ENCODE measurements at places on chromosomes 6 and 20.

DNA sequence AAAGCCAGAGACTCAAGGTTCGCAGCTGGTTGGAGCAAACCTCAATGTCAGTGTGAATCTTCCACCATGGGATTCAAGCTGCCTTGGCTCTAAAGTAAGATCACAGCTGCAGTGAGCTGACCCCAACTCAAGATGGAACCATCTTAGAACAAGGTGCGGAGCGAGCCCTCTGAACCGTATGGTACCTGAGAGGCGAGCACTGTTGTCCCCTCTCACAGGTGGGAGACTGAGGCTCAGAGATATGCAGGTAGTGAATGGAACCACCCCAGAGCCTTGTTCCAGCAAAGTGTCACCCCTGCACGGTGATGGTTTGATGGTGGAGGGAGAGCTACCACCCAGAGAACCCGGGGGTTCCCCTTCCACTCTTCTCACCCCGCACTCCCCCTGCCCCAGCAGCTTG lies 52.5 kb downstream of the BMP7 start:
- DNase-seq = no peak

- DNase-seq = no peak
These were observed 39.0 kb downstream of the NCOA3 start for GRCh38 chr20:47540443-47541354.

DNA sequence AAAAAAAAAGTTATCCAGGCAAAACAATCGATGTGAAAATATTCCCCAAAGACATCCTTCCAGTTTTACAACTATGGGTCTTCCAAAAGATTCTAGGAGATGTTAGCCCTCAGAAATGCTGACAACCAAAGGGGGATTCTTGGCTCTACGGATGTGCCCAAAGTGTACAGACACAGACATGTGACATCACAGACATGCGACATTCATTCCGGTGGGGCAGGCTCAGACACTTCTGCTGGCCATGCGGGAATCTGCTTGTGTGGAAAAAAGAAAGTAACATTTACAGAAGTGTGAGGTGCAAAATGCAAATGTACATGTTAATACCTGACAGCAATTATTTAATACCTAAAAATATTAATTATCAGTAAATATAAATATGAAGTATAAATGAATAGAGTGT lies 268.6 kb downstream of the FOXC1 start:
- DNase-seq = no peak

- no peak for DNase-seq
These were observed 172.8 kb downstream of the TRIM27 start for GRCh38 chr6:28750926-28751458.

GRCh38 chr20:45911486-45912343 lies at the start of gene PLTP:
PLTP (minus strand) TSS chr20:45912155; CDS start chr20:45911452, 703 bp downstream.
- peak; percentile 24 for DNase-seq

DNA sequence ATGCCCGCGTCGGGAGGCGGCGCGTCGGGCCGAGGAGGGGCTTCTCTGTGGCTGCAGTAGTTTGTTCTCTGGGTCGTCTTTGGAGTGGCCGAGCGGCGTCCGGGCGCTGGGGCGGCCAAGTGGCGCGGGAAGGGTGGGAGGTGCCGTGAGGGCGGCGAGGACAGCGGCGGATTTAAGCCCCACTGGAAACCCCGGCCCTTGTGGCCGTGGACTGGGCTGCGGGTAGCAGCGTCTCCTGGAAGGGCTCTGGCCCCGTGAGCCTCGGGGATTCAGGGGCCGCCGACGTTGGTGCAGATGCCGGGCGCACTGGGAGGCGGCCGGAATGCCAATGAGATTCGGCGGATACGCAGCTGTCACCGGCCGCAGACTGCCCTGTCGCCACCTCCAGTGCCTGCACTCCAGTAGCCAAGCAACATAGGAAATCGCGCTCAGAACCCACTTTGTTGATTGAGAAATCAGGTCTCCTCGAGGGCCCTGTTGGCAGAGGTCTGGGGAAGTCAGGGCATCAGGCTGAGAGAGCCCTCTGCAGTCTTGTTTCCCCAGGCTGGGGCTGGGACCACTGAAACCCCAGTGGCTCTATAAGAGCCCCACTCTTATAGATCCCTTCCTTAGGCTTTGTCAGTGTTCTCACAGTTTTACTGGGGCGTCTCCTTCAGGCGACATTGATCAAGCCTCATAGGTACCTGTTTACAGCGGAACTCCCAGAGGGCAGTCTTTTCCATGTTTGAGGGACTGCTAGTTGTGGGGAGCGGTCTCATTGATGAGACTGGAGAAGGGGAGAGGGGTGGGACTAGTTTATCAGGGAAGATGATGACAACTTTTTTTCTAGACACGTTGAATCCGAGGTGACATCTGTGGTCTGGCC lies 642 bp downstream of the GZF1 start:
- DNase-seq = peak; percentile 24

DNA sequence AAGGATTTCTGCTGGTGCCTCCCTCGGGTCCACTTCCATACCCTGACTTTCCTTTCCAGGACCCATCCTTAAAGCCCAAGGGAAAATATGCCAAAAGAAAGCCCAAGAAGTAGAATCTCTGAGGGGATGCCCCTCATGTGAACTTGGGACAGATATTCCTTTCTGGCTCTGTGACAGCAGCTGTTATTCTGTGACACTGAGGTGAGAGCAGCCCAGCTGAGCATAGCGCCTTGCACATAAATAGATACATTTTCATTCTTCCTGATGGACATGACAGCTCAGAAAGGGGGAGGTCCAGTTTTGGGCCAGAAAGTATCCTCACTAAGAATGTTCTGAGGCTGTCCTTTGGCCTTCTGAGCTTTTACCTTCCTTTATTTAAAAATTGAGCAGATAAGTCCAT lies 353.2 kb downstream of the SAMD5 start:
- no peak for DNase-seq

- DNase-seq = no peak
These were observed 198.7 kb downstream of the RIMS1 start for GRCh38 chr6:72084992-72085569.

DNA sequence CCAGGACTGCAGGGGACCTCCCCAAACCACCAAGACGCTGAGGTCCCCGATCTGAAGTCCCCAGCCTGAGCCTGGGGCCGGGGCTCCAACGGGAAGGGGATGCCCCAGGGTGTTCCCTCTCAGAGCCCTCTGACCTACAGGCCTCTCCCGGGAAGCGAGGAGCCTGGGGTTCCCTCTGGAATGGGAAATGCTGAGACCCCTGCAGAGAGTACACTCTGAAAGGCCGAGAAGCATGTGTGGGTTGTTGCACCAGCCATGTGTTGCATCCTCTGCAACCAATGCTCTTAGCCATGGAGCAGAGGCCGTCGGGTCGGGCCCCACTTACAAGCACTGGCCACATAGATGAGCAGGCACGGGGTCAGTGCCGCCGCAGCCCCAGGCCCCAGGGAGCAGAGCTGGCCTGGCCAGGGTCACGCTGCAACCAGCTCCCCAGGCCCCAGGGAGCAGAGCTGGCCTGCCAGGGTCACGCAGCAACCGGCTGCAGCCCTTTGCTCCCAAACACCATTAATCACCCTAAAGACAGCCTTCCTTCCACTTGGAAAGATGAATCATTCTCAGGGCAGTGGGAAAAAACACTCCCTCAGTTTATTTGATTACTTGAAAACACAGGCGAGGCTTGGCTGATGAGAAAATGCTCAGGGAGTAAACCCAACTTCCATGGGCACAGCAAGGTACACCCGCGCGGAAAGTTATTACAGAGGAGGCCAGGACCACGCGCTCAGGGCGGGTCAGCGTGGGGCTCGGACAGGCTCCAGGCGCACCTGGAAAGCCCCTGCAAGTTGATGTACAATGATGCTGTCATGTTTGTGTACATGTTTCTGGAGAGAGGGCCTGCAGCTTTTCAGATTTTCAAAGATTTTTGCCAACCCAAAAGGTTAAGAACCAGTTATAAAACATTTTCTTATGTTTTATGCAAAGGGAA lies 78.0 kb upstream of the AFDN start:
- DNase-seq = no peak

DNA sequence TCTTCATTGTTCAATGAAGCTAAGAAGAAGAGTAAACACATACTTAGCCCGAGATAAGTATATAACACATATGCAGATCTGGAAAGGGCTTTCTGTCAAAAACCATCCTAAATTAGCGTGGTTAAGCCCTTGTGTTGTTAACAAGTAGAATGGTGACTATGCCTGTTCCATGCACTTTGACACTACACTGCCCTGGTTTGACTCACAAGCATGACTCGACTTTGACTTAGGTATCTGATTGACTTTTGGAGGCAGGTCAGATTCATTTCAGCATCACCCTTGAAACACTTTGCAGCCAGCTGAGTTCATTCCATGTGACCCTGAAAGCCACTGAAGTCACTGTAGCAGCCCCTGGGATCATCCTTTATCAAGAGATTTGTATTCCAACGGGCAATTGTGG lies 239.8 kb downstream of the TBX18 start:
- DNase-seq = no peak

- DNase-seq = no peak
These were observed 83.1 kb upstream of the CBLN4 start for GRCh38 chr20:56088375-56088774.

DNA sequence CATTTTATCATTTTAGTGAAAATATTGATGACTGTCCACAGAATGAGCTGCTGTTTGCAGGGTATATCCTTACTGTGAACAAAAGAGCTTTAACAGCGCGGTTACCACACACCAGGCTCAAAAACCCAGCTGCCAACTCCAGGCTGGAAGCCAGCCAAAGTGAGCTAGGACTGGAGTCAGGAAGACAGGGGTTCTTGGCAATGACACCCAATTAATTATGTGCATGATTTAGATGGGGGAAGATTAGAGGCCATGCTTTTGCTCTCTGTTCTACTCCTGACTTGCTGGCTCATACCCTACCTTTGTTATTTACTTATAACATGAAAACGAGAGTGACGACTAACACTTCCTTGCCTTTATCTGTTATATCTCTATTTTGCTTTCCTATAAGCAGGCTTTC lies 128.9 kb upstream of the SHLD1 start:
- no peak for DNase-seq

DNA sequence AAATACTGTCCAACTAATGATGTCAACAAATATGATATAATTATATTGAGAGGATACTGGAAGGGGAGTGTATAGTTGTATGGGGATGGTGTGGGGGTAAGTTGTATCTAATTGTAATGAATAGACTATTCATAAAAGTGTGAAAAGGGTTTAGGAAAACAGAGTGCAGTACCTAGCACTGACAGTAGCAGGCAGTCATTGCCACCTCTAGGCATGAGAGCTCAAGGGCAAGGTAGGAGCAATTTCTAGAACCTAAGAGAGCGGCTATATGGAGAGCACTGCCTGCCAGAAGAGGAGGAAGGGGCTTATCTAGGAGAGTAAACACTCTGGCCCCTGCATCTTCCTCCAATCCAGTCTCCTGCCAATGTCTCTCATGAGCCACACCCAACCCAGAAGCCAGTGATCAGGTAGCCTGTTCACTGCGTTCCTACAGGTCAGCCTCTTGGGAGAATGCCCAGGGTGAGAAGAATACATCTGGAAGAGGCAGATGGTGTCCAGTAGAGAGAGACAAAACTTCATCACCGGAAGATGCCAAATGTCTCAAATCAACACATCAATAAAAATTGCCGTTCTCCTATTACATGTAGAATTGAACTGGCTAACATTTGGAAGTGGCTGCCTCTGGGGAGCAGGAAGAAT lies 200.0 kb downstream of the LY86 start:
- DNase-seq = peak; percentile 22

DNA sequence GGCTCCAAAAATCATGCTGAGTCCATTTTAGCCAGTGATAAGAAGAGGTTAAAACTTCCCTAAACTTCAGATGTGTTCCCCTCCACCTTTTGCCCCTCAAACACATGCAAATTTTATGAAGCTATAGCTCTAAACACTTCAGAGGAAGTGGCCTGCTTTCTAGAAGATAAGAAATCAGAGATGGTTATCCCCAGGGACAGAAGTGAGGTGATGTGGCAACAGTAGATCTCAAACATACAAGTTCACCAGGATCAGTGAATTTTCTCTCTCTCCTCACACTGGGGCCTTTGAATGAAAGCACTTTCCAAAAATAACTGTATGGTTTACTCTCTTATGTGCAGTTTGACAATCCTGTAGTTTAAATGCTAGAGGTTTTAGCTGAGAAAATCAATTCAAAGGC lies 332.0 kb downstream of the BTBD9 start:
- DNase-seq = no peak

DNA sequence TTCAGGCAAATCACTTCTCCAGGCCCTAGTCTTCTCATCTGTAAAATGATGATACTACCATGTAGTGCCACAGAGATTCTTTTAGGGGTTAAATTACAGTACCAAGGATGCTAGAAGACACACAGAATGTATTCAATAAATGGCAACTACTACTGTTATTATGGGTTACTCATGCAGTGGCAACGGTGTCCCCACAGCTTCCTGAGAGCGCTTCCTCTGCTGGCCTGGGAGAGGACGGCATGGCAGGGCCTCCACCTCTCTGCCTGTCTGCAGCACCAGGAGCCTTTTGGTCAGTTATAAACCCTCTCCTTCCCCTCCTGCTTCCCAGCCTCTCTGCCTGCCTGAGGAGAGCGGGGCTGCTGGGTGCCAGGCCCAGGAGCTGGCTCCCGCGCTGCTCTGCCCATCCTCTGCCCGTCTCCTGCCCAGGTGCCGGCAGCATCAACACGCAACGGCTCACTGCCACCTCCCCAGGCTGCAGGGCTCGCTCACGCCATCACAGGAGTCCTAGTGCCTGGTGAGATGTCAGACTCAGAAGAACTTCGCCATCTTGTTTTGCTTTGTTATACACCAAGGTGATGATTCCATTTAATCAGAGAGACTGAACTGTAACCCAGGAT lies 170.6 kb downstream of the FOXC1 start:
- DNase-seq = no peak

GRCh38 chr6:24910961-24911725 lies 24.6 kb downstream of the RIPOR2 start:
- DNase-seq = peak; percentile 56

DNA sequence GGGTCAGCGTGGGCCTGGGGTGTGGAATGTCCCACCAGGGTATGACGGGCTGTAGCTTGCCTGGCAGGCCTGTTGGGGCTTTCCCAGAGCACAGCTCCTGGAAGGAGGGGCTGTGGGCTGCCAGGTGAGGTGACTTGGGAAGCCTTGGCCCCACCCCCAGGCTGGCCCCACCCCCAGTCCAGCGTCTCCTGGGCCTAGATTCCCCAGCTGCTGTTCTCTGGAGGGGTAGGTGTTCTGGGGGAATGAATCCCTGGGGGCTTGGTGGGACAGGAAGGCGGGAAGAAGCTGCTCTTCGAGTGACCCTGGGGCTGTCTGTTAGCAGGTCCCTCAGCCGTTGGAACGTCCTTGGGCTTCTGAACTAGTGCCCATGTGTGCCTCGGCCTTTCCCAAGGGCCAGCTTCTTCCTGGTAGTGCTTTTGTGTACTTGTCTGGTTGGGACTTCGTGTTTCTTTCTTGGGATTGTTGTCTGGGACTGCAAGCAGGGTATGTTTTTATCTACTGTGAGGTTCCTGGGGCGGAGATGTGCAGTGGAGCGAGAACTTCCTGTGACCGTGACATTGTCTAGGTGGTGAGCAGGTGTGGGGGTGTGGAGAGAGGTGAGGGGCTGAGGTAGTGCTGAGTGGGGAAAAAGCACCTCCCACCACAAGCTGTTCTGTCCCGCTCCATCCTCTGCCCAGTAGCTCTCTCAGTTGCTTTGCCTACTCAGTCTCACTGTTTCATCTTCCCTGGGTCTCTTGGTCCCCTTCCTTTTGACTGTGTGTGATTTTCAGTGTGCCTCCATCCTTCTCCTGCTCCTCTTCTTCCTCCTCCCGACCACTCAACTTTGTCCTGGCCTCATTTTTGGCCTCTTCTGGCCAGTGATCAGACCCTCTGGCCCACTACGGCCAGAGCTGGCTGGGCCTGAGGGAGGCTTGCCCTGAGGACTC lies 1.3 kb upstream of the DDR1 start:
- no peak for DNase-seq
